Caudate nucleus (tissue), 63 donors: ENCODE measurements at places on chromosomes 11 and 22.
A peak's percentile ranks its signal among the peaks of the same experiment; 100 is the strongest.

DNA sequence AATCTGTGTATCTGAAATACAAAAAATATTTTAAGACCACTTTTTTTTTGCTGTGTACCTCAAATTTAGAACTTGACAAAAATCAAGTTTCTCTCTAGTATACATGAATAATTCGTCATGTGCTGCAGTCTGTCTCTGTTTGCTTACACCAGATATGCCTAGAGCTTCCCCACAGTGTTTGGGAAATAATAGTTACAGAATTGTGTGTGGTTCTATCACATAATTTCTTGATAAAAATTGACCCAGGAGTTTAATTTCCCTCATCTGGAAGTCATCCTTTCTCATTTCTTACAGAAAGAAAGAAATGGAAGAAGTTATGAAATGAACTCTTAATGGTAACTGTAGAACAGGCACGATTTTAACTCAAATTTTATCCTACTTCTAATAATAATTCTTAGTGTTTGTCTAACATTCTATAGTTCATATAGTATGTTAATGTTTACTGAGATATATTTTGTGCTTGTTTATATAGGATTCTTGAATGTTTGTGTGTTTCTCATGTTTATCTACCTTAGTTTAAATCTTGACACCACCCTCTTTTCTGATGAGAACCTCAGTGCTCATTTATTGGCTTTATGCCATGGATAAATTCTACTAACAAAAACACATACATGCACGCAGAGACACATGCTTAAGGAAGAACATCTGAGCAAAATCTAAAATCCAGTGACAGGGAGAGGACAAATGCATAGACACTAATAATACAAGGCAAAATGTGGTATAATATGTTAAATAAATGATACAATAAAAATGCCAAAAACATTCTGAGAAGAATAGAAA, 61.4 kb upstream of the CTSC start:
- no peak for DNase-seq

- DNase-seq, result no peak
Observed at GRCh38 chr11:68528630-68529029, 68.1 kb downstream of the PPP6R3 start.

GRCh38 chr11:18723991-18724390, 2.0 kb downstream of the IGSF22 start:
- DNase-seq, result peak; percentile 83

- no peak for DNase-seq
Observed at GRCh38 chr11:10556590-10556989, 11.9 kb downstream of the LYVE1 start.

GRCh38 chr11:120714438-120714837, 202.9 kb downstream of the GRIK4 start:
- no peak for DNase-seq

DNA sequence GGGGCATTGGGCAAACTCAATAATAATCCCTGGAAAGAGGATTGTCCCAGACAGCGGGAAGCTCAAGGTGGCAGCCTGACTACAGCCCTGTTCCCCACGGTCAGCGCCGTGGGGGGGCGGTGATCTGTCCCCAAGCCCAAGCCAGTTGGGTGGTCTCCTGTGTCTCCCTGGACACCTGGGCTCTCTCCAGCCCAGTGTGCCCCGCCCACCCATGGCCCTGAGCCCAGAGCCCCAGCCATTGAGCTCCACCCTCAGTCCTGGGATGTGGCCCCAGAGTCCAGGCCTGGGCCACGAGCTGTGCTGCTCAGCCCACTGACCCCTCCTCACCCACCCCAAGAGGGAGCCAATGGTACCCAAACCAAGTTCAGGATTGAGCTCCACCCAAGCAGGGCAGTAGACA, 27.9 kb upstream of the PDE2A start:
- no peak for DNase-seq

DNA sequence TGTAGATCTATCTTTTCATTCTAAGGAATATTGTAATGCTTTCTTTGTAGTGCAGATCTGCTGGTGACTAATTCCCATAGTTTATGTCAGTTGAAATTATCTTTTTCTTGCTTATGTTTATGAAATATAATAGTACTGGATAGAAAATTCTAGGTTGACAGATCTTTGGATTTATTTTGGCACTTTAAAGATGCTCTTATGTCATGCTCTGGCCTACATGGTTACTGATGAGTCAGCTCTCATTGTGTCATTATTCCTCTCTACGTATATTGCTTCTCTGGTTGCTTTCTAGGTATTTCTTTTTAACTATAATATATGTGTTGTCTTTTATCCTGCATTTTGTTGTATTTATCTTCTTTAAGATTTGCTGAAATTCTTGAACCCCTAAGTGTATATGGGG, 955.5 kb upstream of the CHORDC1 start:
- DNase-seq, result no peak

GRCh38 chr22:42326801-42327200, 56.3 kb upstream of the TCF20 start:
- no peak for DNase-seq

DNA sequence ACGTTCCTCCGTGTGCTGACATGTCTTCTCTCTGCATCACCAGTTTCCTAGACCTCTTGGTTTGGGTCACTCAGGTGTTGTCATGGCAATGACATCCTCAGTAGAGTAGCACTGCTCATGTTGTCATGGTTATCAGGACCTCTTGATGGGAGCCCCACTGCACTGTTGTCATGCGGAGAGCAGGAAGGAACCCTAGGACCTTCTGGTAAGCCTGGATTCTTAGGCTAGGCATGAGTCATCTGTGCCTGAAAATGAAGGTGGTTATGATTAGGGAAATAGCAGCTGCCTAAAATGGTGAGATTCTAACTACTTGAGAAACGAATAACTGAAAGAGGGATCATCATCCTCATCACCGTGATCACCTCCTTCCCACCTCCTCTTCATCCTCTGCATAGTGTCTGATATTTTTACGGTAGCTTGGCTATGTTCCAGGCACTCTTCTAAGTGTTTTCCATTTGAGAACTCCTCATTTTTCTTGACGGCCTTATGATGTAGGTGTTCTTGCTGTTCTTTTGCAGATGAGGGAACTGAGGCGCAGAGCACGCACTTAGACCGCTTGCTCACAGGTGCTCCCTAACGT, 858.4 kb downstream of the NTM start:
- peak; percentile 25 for DNase-seq

- no peak for DNase-seq
Observed at GRCh38 chr11:86703987-86704386, 31.6 kb upstream of the ME3 start.

- DNase-seq, result no peak
Observed at GRCh38 chr11:113623114-113623513, 83.0 kb downstream of the TMPRSS5 start.

DNA sequence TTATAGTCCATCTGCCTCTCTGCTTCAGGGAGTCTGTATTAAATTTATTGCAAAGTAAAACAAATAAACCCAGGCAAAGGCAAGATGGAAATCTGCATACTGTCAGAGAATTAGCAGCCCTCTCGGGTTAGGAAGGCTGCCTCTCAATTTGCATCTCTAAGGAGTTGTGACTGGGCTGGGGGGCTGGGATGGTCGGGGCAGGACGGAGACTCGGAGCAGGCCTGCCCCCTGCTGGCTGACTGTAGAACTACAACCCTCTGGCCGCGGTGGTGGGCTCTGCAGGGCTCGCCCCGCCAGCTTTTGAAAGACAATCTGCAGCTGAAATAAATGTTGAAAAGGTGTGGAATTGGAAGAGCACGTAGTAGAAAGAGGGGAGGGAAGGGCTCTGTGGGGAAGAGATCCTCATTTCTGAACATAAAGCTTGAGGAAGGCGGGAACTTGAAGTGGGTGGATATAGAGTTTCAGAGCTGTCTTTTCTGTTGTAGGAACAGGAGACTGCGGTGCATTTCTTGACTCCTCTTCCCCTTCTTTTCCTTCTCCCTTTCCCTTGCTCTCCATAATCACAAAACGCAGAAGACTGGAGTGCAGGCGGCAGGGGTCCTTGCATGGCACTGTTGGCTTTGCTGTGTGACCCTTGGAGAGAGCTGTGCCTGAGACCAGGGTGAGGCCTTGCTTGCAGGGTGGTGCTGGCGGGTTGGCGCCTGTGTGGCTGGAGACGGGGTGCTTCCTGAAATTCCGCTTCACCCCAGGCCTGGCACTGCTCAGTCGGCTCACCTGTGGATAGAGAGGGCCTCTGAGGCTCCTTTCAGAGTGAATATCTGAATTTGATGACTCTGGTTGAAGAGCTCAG, 22.6 kb upstream of the PKNOX2 start:
- peak; percentile 39 for DNase-seq

GRCh38 chr11:129117595-129118350, 74.4 kb downstream of the ARHGAP32 start:
- no peak for DNase-seq

GRCh38 chr11:62439785-62440602, 21.2 kb downstream of the SCGB1A1 start:
- no peak for DNase-seq

- no peak for DNase-seq
Observed at GRCh38 chr22:45884201-45885062, 92.5 kb downstream of the WNT7B start.

- DNase-seq, result no peak
Observed at GRCh38 chr11:120471131-120471530, 40.4 kb upstream of the GRIK4 start.

DNA sequence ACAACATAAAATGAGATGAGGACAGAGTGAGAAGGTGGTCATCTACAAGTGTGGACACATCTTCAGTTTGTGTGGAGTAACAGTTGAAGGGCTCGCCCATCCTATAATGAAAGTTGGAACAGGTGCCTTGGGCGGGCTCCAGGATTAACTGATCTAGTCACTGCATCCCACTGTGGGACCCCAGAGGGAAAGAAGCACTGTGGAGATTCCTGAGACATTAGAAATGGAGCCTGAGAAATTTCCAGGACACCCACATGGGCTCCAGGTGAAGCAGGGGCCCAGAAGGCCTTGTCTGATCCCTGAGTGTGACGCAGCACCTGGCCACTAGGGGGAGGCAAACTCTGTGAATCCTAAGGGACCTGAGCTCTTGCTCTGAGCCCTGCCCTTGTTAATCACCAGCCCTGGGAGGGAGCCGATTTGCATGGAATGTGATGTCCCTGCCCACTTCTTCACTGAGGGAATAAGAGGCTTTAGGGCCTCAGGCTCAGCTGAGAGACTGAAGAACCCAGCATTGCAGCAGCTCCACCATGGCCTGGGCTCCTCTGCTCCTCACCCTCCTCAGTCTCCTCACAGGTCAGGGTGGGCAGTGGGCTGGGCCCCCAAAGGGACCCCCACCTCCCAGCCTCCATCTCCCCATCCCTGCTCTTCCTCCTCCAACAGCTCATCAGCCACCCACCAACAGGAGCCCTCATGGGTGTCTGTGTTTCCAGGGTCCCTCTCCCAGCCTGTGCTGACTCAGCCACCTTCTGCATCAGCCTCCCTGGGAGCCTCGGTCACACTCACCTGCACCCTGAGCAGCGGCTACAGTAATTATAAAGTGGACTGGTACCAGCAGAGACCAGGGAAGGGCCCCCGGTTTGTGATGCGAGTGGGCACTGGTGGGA, 98.4 kb downstream of the VPREB1 start:
- no peak for DNase-seq

GRCh38 chr22:37229805-37230672, 14.0 kb downstream of the RAC2 start:
- no peak for DNase-seq

DNA sequence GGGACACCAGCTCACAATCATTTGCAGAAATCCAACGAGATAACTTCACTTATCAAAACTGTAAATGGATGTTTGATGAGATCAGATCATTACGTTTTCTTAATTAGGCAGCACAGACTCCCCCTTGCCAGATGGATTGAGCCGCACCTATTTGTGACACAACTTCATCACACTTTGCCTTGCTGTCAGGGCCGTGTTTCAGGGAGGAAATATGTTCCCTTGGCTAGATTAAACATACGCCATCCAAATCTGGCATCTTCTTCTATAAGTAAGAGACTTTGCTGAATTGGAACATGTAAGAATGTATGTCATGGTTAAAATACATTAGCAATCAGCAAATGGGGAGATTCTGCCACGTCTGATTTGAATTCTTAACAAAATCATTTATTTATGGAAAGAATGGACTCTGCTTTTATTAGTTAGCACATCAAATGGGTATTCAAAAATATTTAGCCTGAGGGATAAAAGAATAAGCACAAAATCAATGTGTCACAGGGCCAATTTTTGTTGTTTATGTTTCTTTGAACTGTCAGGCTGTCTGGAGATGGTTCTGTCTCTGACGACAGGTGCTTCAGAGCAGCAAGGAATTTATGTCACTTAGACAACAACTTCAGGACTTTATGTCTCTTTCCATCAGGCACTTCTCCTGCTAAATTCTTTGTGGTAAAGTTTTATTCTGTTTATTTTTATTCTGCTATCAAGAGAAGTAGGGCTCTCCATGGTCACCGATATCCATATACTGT, 326.1 kb upstream of the NCAM1 start:
- no peak for DNase-seq

DNA sequence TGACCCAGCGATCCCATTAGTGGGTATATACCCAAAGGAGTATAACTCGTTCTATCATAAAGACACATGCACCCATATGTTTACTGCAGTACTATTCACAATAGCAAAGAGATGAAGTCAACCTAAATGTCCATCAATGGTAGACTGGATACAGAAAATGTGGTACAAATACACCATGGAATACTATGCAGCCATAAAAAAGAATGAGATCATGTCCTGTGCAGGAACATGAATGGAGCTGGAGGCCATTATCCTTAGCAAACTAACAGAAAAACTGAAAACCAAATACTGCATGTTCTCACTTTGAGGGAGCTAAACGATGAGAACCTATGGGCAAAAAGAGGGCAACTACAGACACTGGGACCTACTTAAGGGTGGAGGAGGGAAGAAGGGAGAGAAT, 146.8 kb downstream of the SBF2 start:
- DNase-seq, result no peak

GRCh38 chr11:79344753-79345294, 96.0 kb downstream of the TENM4 start:
- DNase-seq, result no peak

- no peak for DNase-seq
Observed at GRCh38 chr11:32052215-32052614, 38.7 kb upstream of the RCN1 start.

GRCh38 chr11:119483341-119483880, 60.4 kb upstream of the THY1 start:
- DNase-seq, result no peak

DNA sequence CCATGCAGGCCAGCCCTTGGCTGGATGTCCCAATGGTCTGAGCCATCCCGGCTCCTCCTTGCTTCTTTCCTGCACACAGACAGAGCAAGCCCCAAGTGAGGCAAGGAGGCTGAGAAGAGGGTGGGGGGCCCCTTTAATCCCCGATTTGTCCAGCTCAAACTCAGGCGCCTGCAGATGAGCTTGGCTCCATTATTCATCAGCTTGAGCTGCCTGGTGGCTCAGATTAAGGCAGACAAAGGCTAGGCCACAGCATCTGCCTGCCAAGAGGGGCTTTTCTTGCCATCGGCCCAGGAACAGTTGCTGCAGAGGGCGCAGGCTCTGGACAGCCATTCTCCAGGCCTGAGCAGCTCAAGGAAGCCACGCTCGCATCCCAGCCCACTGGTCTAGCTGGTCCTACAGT, 35.4 kb downstream of the LMO1 start:
- no peak for DNase-seq

- DNase-seq, result no peak
Observed at GRCh38 chr11:41116970-41117369, 342.5 kb downstream of the LRRC4C start.

GRCh38 chr11:17490232-17490631, 13.6 kb upstream of the ABCC8 start:
- DNase-seq, result no peak

GRCh38 chr11:23789938-23790371, 706.9 kb upstream of the LUZP2 start:
- DNase-seq, result no peak
